ENCODE measurements at places on chromosomes 3 and 15.

DNA sequence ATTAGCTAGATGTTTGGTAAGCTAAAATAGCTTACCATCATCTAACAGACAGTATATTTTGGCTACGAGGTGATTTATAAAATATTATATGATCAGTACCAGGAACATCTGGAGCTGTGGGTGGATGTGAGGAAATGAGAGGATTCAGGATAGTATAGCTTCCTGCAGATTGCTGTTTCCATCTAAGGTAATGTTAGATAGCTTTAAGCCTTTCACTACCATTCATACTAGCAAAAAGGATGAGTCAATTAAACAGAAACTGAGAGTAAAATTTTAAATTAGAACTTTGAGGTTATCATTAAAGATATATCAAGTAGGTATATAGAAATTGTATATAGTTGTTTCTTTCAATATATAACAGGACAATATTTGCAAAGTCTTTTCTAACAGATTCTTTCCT, 8.0 kb downstream of the ZBTB20 start:
- no peak for DNase-seq

GRCh38 chr3:73766599-73767381, 142.0 kb upstream of the PDZRN3 start:
- DNase-seq: no peak

DNA sequence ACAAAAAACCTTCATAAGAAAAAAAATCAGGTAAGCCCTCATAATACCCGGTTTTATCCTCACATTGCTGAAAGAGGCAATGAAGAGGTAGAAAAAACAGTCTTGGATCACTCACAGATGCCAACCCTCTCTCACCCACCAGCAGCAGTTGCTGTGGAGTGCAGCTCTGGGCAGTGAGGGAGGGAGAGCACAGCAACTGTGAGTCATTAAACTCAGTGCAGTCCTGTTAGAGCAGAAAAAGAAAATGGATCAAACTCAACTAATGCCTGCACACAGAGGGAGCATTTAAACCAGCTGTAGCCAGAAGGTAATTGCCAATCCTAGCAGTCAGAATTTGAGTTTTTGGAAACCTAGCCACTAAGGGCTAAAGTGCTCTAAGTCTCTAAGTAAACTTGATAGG, 1050.6 kb upstream of the ALCAM start:
- DNase-seq: no peak

DNA sequence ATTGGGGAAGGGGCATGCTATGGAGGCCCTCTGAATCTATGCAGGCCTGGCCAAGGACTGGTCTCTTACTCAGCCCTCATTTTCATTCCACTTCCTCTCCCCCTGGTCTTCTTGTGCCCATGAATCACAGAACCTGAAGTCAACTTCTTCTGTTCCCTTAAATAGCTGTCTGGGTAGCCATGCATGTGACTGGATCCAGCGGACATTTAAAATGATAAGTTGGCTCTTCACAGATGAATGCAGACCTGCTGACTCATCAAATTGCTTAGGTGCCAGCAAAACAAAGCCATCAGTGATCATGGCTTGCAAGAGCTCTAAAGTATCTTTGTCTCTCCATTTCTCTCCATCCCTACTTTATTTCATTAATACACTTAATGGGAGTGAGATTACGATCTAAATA, 90.1 kb upstream of the CADPS start:
- no peak for DNase-seq

DNA sequence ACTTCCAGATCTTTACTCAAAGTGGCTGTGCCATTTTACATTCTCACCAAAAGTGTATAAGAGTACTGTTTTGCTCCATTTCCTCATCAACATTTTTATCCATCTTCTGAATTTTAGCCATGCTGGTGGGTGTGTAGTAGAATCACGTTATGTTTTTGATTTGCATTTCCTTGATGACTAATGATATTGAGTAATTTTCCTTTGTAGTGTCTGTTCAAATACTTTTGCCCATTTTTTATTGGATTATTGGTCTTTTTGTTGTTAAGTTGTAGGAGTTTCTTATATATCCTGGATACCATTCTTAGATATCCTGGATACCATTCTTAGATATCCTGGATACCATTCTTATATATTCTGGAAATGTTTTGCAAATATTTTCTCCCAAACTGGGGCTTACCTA, 344.9 kb downstream of the LRRC3B start:
- DNase-seq: no peak

- DNase-seq: no peak
Measured at GRCh38 chr15:49927189-49927861, 191.7 kb downstream of the ATP8B4 start.

Measured in sciatic nerve (tissue), 2 donors.